Left ventricle myocardium inferior (tissue), 1 donor: ENCODE measurements at places on chromosomes 11 and 22. TPM values are rescaled to one million over a fixed set of nuclear protein-coding genes. Genes with fewer than 3 reads are reported as not detected.

NOX4 gene
- total RNA-seq, result 3.5 TPM

UCP3 gene
- total RNA-seq, result 2.7 TPM

NXPE2 gene
- total RNA-seq, result 0.22 TPM

PGA5 gene
- not detected for total RNA-seq

TEX54 gene
- not detected for total RNA-seq

WNT7B gene
- not detected for total RNA-seq

ARHGAP42 gene
- total RNA-seq, result 11.1 TPM

GRCh38 chr11:129247135-129247534 is 55.0 kb upstream of the ARHGAP32 start:
- DNase-seq, result no peak

DNA sequence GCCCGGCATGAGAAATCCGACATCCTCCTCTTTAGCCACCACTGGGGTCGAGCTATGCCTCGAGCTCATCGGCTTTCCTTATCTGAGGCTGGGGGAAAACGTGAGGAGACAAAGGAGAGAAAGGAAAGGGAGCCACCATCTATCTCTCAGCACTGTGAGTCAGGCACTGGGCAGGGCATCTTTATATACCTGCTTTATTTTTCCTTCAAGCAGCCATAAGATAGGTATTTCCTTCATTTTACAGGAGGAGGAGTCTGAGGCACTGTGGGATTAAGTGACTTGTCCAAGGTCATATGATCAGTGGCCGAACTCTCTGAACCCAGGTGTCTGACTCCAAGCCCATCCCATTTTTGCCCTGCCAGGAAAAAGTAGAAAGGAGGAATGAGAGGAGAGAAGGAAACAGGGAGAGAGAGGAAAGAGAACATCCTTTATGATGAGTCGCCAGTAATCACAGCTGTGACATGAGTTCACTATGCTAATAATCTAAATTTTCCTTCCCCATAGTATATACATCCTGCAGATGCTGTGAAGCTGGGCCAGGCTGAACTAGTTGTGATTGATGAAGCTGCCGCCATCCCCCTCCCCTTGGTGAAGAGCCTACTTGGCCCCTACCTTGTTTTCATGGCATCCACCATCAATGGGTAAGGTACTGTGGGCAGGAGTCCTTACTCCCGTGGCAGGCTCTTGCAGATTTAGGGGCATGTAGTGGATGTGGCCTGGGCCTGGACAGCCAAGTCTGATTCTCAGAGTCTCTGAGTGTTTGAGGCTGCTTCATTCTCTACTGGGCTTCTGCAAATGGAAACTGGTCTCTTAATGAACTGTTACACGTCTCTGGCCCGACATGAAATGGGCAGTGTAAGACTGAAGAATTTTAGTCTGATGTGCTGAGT is 21.8 kb downstream of the NAT10 start:
- DNase-seq, result no peak

DNA sequence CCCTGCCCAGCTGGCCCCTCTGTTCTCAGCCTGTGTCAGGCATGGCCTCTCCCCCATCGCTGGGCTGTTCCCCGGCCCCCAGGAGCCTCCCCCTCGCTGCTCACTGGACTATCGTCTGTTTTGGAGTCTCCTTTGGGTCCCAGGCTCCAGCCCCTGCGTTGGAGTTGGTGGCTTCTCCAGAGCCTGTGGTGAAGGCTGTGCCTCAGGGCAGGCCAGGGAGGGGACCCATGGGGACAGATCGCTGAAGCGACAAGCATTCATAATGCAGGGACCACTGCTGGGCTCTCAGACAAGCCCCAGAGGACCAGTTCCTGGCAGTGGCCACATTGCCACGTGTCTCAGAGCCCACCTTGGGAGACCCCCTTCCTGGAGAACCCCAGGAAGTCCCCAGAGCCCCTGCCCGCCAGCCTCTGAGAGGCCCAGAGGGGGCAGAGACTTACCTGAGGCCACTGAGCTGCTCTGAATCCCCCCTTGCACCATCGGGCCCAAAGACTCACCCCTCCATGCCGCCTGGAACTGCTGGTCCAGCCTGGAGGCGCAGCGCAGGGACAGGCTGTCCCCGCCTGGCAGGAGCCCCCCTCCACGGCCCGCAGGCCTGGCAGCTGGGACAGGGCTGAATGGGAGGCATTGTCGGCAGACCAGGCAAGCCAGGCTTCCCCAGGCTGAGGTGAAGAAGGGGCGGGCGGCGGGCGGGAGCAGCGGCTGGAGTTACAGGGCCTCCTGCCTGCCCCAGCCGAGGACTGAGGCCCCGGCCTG is at the start of gene CHADL:
Gene CHADL, minus strand, starts transcription at position 555 of the 756 bp plus-strand sequence. Its CDS starts 50 bp downstream, at position 505.
- no peak for DNase-seq

DNA sequence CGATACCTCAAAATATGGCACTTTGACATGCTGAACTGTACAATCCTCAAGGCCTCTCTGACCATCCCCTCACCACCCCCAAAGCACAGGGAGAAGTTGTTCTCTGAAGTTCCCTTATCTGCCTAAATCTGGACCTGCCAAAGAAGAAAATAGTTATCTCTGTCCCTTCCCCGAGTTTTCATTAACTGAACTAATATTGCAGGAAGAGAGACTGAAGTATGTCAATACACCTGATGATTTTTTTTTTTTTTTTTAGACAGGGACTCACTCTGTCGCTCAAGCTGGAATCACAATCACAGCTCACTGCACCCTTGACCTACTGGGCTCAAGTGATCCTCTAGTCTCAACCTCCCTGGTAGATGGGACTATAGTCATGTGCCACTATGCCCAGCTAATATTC is 75.0 kb downstream of the SIK3 start:
- no peak for DNase-seq

DNA sequence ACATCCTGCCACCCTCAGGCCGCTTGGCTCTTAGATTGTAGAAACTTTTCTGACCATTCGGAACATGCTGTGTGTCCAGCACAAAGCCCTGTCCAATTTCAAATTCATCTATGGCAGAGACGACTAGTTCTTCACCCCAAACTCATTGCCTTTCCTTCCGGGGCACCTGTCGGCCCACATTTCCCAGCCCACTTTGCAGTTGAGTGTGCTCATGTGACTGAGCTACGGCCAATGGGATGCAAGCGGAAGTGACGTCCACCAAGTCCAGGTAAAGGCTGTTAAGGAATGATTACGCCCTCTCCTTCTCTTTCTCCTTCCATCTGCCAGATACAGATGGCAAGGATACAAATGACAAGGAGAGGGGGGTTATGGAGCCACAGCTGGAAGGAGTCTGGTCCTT is 32.5 kb downstream of the SYT13 start:
- no peak for DNase-seq

- no peak for DNase-seq
These were observed 12.6 kb upstream of the PICALM start for GRCh38 chr11:86081455-86081854.

DNA sequence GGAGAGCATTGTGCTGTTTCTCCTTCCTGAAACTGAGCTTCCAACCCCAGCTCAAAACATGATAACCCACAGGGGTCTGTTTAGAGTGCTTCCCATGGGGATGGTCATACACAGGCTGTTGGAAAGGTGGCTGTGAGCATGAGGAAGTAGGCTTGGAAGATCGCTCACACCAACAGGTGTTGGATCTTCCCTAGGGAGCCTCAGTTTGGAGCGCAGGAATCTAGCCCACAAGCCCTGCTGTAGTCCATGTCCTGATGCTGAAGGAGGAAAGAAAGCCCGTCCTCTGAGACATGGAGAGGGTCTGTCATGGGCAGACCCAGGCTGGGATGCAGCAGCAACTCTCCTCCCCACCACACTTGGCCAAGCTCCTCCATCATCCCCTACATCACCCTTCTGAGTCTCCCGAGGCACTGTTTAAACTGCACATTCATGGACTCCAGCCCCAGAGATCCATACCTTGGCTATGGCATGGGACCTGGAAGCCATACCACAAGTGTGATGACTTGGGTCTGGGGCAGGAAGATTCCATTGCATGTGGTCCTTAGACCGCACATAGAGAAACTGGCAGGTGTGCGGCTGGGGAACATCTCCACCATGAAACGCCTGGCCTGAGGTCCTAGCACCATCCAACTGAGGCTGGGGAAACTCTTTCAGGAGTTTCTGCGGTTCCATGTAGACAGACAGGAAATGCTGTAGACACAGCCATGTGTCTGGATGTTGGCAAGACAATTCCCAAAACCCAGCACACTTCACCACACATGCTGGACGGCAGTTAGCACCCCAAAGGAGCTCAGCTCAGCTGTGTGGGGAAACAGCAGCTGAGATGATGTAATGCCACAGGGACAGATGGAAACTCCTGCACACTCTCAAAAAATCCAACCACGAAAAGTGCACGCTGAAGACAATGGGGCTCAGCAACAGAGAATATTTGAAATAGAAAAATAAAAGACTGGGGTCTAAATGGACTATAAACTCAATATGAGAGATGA is 27.6 kb upstream of the TTC12 start:
- DNase-seq, result no peak

DNA sequence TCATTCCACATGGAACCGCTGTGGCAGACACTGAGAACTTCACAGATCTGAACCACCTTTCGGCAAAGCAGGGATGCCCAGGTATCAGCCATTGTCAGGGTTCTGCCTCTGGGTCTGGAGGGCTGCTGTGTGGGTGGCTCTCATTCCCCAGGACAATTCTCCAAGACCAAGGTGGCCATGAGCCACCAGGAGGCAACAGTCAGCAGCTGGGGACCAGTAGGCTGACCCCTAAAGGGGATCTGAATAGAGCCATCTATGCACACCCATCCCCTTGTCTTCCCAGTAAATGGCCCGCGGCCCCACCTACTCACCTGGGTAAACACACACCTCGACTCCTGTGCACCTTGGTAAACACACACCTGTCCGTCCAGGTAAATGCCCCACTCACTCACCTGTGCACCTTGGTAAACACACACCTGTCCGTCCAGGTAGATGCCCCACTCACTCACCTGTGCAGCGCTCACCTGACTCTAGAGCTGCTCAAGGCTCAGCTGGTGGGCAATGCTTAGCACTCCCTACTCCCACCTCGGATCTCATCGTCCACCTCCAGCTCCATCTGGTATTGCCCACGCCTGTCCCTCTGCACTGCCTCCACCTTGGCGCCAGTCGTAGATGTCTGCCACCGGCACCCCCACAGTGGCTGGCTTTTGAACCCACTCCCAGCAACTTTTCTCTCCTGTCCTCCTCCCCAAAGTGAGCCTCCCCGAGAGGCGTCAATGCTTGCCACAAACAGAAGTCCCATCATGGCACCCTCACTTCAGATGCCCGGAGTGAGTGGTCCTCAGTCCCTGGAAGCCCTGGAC is 10.2 kb downstream of the SLC25A1 start:
- DNase-seq, result no peak

DNA sequence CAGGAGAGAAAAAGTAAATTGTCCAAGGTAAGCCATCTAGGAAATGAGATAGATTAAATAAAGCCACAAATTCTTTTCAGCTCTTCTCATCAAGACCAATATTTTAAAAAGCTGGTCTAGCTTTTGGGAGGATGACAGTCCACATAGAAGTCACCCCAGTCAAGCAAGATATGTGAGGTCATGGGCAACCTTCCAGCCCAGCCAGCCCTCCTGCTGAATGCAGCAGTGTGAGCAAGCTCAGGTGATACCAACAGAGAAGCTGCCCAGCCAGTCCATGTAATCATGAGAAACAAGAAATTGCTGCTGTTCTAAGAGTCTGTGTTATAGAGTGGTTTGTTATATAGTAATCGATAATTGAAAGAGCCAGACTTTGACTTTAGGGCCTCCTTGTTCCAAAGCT is 28.7 kb downstream of the KCNE3 start:
- no peak for DNase-seq

DNA sequence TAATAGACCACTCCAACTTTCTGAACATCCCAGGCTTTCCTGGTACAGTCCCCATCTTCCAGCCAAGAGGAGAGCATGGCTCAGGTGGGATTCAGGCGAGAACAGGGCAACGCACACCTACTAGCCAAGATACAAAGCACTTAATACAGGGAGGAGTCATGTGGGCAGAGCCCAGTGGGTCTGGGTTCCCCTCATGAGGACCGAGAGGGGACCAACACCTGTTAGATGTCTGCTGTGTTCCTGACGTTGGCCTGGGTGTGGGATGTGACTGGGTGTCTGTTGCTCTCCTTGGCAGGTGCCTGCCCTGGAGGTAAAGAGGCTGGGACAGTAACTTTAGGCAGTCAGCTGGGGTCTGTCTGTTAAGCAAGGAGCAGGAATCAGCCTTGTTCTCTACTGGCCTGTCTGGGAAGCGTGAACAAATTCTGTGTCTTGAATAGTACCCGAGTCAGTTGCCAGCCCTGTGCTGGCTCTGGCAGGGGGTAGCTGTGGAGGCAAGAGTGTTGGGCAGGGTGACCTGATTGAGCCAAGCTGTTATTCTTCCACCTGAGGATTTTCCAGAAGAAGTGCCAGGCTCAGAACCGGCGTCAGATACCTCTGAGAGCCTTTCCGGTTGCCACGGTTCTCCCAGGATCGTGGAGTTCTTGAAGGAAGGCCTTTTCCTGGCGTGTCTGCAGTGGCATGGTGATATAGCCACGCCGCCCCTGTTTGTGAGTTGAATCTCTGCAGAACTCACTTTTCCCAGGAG is 56.3 kb downstream of the BCR start:
- DNase-seq, result no peak

DNA sequence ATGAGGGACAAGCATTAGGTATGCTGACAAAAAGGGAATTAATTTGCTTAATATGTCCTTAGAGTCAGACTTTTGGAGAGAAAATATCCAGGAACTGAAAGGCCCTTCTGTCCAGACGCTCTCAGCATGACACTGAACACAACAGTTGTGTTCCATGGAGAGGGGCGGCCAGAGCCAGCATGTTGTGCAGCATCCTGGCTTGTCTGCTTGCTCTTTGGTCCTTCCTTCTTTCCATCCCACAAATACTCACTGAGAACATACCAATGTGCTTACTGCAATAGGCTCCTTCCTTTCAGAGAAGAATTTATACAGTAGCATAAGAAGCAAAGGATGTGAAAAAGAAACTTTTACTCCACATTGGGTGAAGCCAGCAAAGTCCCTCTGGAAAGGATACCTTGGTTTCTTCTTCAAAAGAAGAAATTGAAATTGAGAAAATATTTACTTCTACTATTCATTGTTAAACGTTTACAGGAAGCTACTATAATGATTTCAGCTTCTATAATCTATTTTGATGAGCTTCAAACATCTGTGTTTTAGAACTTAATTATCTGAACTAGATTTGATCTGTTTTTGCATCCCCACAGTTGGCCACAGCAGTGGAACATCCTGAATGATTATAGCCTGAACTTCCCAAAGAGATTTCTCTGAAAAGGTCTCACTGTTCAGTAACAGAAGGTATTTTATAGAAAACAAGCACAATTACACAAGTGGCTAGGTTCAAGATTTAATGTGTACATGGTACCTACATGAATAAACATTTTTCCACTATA is 304.1 kb upstream of the PITPNB start:
- DNase-seq, result no peak

GRCh38 chr22:35368386-35368785 is 12.5 kb upstream of the HMOX1 start:
- DNase-seq, result no peak

- no peak for DNase-seq
These were observed 25.8 kb upstream of the LMO1 start for GRCh38 chr11:8289492-8289918.

- DNase-seq, result no peak
These were observed 196.5 kb downstream of the SHANK2 start for GRCh38 chr11:71055925-71056324.
